ENCODE measurements at places on chromosomes 2 and 18. TPM values are rescaled to one million over a fixed set of nuclear protein-coding genes. Genes with fewer than 3 reads are reported as not detected.

DNA sequence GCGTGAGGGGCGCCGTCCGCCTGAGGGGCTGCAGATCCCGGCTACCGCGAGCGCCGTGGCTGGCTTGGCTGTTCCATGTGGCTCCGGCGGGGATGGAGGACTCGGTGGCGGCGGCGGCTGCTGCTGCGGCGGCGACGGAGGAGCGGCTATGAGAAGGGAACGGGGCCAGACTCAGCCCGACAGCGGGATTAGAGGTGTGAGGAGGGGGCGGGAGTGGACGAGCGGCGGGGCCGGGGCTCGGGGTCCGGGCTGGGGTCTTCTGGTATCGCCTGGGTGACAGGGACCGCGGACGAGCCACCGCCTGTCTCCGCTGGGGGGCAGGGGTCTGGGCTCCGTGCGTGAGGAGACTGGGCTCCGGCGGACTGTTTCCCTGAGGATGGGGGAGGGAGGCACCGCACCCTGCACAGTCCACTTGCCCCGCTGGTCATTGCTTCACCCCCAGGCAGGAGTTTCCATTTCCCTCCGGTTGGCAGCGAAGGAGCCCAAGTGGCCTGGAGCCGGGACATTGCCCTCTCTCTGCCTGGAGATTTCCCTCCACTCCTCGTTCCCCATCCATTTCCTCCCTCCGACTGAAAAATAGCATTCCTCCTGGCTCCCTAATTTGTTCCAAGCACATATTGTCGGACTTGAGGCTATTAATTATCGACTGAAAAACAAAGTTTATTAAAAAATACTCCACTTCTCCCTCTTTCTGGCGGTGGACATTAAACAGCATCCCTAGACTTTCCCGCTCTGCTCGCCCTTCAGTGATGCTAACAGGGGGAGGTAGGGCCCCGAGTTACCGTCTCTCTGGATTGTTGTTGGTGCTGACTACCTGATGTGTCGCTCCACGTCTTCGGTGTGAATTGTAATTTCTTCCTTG is 577 bp downstream of the EHBP1 start:
- peak overlapping the region; percentile 72 for H3K27ac ChIP-seq
- H3K4me3 ChIP-seq = peak overlapping the region; percentile 94
- peaks cover 34% of the 10 kb centered on the region for H3K4me1 ChIP-seq
- peak; percentile 31 for DNase-seq
- H3K27me3 ChIP-seq = peaks cover 3% of the 10 kb centered on the region
- H3K36me3 ChIP-seq = peaks cover 28% of the 10 kb centered on the region

- no peaks in the 10 kb centered on the region for H3K4me1 ChIP-seq
- no peaks in the 10 kb centered on the region for H3K36me3 ChIP-seq
- no peaks in the 10 kb centered on the region for H3K27me3 ChIP-seq
- H3K27ac ChIP-seq = no peak overlapping the region
Measured at GRCh38 chr18:6013171-6013810, 118.0 kb upstream of the TMEM200C start.

GRCh38 chr18:11808001-11808855 is 43.0 kb upstream of the CHMP1B start:
- peak overlapping the region; percentile 10 for H3K27ac ChIP-seq
- no peaks in the 10 kb centered on the region for H3K27me3 ChIP-seq
- no peaks in the 10 kb centered on the region for H3K36me3 ChIP-seq
- DNase-seq = peak; percentile 44

DNA sequence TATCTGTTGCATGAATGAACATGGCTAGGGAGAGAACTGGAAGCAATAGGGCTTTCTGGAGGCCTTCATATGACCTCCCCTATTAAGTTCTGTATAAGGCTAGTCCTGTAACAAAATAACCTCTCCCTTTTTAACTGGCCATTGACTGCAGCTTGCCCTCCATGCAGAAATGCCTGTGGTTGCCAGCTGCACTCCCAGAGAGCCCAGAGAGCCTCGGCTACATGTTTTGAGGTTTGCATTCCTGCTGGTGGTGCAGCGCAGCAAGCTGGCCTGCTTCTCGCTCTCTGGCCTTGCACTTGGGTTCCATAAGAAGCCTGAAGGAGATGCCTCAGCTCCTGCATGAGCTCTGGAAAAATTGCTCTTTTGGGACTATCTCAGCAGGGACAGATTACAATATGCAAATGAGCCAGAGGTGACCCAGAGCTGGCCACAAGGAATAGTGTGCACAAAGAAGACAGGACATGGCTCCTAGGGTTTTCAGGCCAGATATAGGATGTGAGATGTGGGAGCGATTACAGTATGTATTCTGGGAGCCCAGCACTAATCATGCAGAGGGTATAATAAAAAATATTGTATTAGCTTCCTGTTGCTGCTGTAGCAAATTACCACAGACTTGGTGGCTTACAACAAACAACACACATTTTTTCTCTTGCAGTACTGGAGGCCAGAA is 186.7 kb downstream of the INSIG2 start:
- H3K4me1 ChIP-seq = no peaks in the 10 kb centered on the region
- peaks cover 3% of the 10 kb centered on the region for H3K27me3 ChIP-seq
- no peak for DNase-seq
- H3K27ac ChIP-seq = no peak overlapping the region
- H3K4me3 ChIP-seq = no peak overlapping the region

- no peak for DNase-seq
- peaks cover 15% of the 10 kb centered on the region for H3K36me3 ChIP-seq
- no peak overlapping the region for H3K27ac ChIP-seq
- no peak overlapping the region for H3K4me3 ChIP-seq
- peaks cover 7% of the 10 kb centered on the region for H3K4me1 ChIP-seq
- peaks cover 5% of the 10 kb centered on the region for H3K27me3 ChIP-seq
Measured at GRCh38 chr2:88680916-88681315, 10.6 kb upstream of the RPIA start.

GRCh38 chr18:55869556-55870501 is 281.8 kb upstream of the TCF4 start:
- no peaks in the 10 kb centered on the region for H3K36me3 ChIP-seq
- peak overlapping the region; percentile 67 for H3K4me3 ChIP-seq
- H3K27me3 ChIP-seq = no peaks in the 10 kb centered on the region
- H3K27ac ChIP-seq = peak overlapping the region; percentile 72
- peaks cover 60% of the 10 kb centered on the region for H3K4me1 ChIP-seq

GRCh38 chr2:152617456-152618192 is 99.6 kb downstream of the PRPF40A start:
- no peak overlapping the region for H3K4me3 ChIP-seq
- peaks cover 20% of the 10 kb centered on the region for H3K4me1 ChIP-seq
- no peak for DNase-seq

- peaks cover 32% of the 10 kb centered on the region for H3K4me1 ChIP-seq
- H3K36me3 ChIP-seq = peaks cover 36% of the 10 kb centered on the region
- H3K4me3 ChIP-seq = no peak overlapping the region
- no peaks in the 10 kb centered on the region for H3K27me3 ChIP-seq
- peak; percentile 32 for DNase-seq
Measured at GRCh38 chr2:99448556-99448955, 41.3 kb downstream of the REV1 start.

GRCh38 chr2:3108710-3109702 is 268.6 kb downstream of the EIPR1 start:
- H3K4me1 ChIP-seq = peaks cover 9% of the 10 kb centered on the region
- no peak overlapping the region for H3K4me3 ChIP-seq
- H3K27ac ChIP-seq = no peak overlapping the region

DNA sequence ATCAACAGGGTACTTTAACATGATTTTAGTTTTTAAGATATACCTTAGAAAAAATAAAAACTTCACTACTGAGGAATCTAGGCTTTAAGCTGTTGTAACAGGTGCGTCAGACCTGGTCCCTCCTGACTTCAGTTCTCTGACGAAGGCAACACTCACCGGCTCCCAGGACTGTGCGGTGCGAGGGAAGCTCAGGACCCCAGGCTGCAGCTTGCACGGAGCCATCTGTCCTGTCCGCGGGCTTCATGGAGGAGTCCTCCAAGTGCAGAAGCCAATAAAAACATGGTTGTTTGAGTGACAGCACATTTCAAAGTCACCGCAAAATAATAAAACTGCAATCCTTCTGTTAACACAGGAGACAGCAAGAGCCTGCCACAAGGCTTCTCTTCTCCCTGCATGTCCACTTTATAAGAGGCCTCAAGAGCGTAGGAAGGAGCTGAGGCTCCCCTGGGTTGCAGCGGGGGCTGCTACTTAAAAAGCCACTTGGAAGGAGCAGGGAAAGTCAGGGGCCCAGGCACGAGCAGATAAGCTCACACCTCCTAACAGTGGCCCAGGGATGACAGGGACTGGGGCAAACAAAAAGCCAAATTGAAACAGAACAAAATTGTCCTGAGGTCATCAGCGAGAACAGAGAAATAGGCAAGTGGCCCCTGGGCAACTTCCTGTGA is 4.6 kb downstream of the HJURP start:
- H3K27ac ChIP-seq = no peak overlapping the region
- H3K4me1 ChIP-seq = peaks cover 36% of the 10 kb centered on the region
- H3K27me3 ChIP-seq = peaks cover 7% of the 10 kb centered on the region
- H3K4me3 ChIP-seq = no peak overlapping the region
- no peak for DNase-seq
- peaks cover 35% of the 10 kb centered on the region for H3K36me3 ChIP-seq

DNA sequence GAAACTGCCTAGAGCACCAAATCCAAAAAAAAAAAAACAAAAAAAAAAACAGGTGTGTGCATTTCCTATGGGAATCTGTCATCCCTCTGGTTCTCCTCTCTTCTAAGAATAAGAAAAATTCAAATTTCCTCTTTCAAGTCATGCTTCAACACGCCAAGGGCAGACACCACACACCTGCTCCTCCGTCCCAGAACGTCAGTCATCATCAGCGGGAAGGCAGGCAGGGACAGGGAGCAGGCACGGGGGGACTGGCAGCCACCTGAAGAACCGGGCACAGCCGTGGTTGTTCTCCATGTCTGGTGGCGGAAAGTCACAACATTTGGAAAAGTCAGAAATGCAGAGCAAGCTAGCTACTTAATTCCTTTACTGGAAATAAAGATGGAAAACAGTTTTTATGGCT is 214.8 kb downstream of the IKZF2 start:
- H3K27ac ChIP-seq = no peak overlapping the region
- DNase-seq = no peak
- no peaks in the 10 kb centered on the region for H3K36me3 ChIP-seq
- no peak overlapping the region for H3K4me3 ChIP-seq
- H3K4me1 ChIP-seq = peaks cover 24% of the 10 kb centered on the region
- H3K27me3 ChIP-seq = no peaks in the 10 kb centered on the region

- H3K36me3 ChIP-seq = no peaks in the 10 kb centered on the region
- peaks cover 16% of the 10 kb centered on the region for H3K4me1 ChIP-seq
- DNase-seq = no peak
Measured at GRCh38 chr2:96859681-96860064, 1.9 kb upstream of the ANKRD39 start.

DNA sequence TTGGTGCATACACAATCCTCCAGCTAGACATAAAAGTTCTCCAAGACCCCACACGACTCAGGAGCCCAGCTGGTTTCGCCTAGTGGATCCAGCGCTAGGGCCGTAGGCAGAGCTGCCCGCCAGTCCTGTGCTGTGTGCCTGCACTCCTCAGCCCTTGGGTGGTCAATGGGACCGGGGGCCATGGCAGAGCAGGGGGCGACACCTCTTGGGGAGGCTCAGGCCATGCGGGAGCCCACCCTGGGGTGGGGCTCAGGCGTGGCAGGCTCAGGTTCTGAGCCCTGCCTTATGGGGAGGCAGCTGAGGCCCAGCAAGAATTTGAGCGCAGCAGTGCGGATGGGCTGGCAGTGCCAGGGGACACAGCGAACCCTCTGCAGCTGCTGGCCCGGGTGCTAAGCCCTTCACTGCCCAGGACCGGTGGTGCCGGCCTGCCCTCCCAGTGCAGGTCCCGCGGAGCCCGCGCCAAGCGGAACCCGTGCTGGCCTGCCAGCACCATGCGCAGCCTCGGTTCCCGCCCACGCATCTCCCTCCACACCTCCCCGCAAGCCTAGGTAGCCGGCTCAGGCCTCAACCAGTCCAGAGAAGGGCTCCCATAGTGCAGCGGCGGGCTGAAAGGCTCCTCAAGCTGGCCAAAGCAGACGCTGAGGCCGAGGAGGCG is 1566.6 kb upstream of the SLC39A10 start:
- H3K4me3 ChIP-seq = no peak overlapping the region
- no peaks in the 10 kb centered on the region for H3K36me3 ChIP-seq
- no peak for DNase-seq
- H3K27ac ChIP-seq = no peak overlapping the region

LRP2 gene
- not detected for total RNA-seq

PSTPIP2 gene
- 8.5 TPM for total RNA-seq

ZNF516 gene
- total RNA-seq = 47.0 TPM

THSD7B gene
- total RNA-seq = not detected

ALLC gene
- not detected for total RNA-seq

ANKRD29 gene
- 0.13 TPM for total RNA-seq

TRIM54 gene
- not detected for total RNA-seq

HOXD1 gene
- total RNA-seq = not detected
